M059J (cell line): ENCODE measurements at places on chromosomes 2 and 18. TPM values are rescaled to one million over a fixed set of nuclear protein-coding genes. Genes with fewer than 3 reads are reported as not detected.
A peak's percentile ranks its signal among the peaks of the same experiment; 100 is the strongest.

DNA sequence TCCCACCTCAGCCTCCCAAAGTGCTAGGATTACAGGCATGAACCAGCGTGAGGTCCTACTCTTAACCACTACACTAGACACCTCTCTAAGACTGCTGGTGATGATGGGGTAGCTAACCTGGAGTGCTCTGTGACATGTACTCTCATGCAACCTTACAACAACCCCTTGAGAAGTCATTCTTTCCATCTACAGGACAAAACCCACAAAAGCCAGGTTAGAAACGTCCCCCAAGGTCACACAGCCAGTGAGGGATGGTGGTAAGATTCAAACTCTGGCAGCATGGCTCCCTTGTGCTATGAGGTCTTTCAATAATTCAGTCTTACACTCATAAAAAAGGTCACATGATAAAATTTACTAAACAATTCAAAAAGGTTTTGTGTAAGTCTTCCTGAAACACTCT lies 94.8 kb upstream of the SERTAD2 start:
- no peak for DNase-seq

GRCh38 chr2:152635635-152636298 lies 81.5 kb downstream of the PRPF40A start:
- peak; percentile 53 for DNase-seq

RTP5 gene
- not detected in 2 replicates for total RNA-seq

GRCh38 chr2:224400174-224400810 lies 1.6 kb downstream of the FAM124B start:
- DNase-seq, result no peak

UGT1A4 gene
- total RNA-seq, result not detected in 2 replicates

DNA sequence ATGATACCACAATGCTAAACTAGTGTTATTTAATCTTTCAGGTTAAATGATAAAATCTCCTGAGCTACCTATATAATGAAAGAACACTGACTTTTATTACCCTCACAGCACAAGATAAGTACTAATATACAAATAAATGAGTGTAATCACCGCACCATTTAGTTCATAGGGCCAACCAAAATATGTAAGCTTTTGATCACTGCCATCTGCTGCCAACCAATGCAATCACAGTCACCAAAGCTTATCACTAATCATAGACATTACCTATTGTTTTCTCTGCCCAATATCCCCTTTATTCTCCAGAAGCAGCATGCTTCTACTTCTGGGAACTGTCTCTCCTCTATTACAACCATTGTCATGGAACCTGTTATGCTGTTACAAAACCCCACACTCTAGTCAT lies 151.6 kb upstream of the LRATD1 start:
- no peak for DNase-seq

DNA sequence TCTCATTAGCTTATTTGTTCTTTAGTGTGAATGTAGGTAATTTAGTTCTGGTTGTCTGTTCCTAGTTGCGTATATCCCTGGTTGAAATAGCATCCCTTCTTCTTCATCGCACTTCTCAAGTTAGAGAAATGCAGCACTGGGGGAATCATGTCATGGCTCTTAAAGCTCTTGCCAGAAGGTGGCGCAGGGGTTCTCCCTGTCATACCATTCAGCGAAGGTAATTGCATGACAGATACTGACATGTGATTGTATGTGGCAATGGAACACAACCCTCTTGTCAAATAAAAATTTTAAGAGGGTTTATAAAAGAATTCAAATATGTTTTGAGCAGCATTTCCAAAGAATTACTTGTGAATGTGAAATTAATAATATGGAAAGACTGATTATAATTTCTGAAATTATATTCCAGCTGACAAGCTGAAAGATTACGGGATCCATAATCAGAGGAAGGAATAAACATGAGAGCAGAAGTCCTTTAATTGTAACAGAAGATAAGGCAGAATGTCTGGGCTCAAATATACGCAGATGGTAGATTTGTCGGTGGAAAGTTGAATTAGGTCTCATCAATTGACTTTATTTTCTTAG lies 411.7 kb downstream of the DSEL start:
- DNase-seq, result peak; percentile 60

DNA sequence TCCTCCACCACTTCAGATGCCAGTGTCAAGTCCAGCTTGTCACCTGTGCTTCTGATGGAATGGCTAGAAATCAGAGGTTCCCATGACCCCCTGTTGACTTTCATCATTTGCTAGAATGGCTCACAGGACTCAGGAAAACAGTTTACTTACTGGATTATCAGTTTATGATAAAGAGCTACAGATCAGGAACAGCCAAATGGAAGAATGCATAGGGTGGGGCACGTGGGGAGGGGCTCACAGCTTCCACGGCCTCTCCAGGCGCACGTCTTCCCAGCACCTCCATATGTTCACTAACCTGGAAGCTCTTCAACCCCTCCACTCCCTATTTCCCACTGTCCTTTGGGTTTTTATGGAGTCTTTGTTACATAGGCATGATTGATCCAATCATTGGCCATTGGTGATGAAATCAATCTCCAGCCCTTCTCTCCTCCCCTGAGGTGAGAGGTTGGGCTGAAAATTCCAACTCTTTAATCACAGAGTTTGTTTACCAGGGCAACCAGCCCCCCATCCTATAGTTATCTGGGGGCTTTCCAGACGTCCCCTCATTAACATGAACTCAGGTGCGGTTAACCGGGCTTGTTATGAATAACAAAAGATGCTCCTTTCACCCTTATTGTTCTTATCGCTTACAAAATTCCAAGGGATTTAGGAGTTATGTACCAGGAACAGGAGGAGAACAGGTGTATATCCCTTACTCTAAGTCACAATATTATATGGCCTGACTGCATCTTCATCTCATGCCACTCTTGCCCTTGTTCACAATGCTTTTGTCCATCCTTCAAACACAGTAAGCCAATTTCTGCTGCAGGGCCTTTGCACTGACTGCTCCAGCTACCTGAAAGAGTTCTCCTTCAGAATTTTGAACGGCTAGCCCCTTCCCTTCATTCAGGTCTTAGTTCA lies 35.2 kb downstream of the ANXA4 start:
- DNase-seq, result no peak

DNA sequence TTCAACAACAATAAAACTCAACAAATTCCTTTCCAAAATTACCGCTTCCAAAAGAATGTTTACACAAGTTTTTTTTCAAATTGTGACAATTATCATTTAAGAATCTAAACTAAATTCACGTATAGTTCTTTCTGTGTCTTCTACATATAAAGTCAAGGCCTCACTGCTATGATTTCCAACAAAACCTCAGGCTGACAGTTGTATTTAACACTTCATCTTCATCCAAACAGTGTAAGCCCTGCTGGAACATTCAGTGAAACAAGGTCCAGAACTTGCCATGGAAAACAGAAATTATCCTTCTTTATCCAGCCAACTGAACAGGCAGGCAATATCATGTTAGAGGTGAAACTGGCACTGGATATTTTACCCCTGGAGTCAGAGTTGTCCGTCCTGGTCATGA lies 357.9 kb downstream of the PID1 start:
- DNase-seq, result no peak

- DNase-seq, result no peak
Measured at GRCh38 chr18:13524811-13525210, 201.5 kb downstream of the FAM210A start.

DNA sequence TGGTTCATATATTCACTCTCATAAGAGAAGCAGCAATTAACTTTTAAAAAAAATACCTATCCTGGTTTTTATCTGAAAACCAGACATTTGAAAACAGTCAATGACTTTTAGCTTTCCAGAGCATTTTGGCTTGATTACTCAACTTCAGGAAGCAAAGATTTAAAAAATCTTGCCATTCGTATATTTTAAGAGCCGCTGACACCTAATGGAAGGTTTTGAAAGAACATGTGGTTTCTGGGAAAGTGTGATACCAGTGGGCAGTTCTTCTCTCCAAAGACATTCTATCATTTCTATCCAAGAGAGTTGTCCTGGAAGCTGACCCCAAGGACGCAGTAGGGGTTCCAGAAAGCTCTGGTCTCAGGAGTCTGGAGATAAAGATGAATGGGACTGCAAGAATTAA lies 234.7 kb downstream of the TTC32 start:
- DNase-seq, result peak; percentile 57

CHRNG gene
- total RNA-seq, result not detected in 2 replicates

DNA sequence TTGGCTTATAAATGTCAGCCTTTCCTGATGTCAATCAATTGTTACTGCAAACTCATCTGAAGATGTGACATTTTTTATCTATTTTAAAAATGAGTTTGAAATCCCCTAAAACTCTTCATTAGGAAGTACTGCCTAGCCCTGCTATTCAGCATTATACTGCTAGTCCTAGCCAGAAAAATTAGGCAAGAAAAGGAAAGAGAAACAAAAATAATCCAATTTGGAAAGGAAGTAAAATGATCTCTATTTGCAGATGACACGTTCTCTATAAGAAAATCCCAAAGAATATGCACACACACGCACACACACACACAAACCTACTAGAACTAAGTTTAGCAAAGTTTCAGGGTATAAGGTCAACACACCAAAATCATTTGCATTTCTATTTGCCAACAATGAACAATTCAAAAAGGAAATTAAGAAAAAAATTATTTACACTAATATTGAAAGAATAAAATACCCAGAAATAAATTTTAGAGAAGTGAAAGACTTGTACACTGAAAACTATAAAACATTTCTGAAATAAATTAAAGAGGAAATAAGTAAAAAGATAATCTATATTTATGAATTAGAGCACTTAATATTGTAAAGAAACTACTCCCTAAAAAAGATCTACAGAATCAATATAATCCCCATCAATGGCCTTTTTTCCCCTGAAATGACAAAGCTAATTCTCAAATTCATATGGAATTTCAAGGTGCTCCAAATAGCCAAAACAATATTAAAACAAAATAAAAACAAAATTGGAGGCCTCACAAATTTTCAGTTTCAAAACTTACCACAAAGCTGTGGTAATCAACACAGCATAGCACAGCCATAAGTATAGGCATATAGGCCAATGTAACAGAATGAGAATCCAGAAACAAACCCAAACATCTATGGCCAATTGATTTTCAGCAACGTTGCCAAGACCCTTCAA lies 433.7 kb upstream of the TRIB2 start:
- no peak for DNase-seq

DNA sequence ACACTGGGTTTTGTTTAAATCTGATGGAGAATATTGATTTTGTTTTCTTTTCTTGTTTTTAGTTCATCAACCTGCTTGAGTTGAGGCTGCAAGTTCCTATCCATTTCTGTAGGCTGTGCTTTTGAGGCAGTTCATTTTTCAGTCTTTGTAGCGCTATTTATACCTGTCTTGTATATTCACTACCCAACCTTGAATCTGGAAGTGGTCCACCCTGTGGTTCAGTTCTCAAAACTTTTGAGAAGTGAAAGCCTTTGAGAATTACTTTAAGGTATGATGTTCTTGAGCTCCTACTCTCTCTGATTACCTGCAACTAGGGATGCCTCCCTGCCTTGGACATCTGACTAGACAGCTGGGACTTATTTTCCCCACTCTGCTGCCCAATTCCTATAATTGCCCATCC lies 53.5 kb upstream of the KCNE4 start:
- DNase-seq, result no peak

GRCh38 chr2:121816797-121817196 lies 61.3 kb downstream of the TSN start:
- no peak for DNase-seq

- peak; percentile 4 for DNase-seq
Measured at GRCh38 chr18:61308795-61309393, 24.3 kb upstream of the CDH20 start.

DNA sequence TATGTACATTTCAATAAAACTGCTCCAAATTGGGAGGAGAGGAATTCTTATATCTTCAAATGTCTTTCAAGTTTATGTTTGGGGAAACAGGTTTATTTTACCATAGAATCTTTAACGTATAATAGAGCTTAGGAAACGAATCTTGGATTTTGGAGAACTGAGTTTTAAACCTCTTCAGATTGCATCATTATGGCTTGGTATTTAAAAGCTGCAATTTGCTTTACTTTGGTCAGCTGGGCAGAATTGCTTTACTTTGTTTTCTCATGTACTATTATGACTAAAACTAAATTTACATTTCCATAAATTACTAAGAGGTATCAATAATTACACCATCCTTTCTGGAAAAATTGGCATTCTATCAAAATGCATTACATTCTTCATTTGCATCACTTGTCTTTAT lies 54.6 kb downstream of the BAZ2B start:
- no peak for DNase-seq

DNA sequence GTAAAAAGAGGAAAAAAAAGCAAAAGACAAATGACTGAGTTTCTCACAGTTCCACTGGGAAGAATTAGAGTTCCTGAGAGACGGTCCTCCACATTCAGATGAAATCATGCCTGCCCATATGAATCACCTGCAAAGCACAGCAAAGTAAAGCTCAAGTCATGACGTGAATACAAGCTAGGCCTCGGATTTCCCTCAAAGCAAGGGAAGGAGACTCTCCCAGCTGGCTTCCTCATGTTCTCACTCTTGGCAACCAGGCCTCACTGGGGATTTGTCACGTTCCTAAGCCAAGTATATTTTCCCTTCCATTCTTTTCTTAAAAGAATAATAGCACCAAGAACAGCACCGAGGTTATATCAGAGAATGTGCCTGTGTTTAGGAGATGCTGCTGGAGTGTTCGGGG lies 47.0 kb downstream of the CYP27C1 start:
- DNase-seq, result peak; percentile 57

DNA sequence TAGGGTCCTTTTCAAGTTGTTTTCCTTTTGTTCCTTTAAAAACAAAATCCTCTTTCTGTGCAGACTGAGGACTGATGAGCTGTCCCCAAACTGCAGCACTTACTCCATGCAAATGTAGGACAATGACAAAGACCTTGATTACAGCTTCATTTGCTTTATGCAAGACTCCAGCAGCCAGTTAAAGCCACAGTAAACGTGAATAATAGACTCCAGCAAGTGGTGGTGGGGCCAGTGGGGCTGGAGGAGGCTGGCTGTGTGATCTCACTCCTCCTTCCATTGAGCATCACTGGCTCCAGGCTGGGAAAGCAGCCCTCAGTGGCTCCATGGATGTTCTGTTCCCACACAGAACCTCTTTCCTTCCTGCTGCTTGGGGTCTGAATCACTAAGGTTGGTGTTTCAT lies 306.0 kb upstream of the CELF4 start:
- no peak for DNase-seq

GRCh38 chr2:127022817-127023216 lies 84.1 kb downstream of the BIN1 start:
- no peak for DNase-seq

GRCh38 chr2:167987558-167987957 lies 259.8 kb downstream of the STK39 start:
- DNase-seq, result no peak

DCDC2C gene
- total RNA-seq, result not detected in 2 replicates

GRCh38 chr18:28065031-28065792 lies 111.7 kb downstream of the CDH2 start:
- peak; percentile 95 for DNase-seq

SLC4A3 gene
- total RNA-seq, result 1.2 and 2.6 TPM in 2 replicates

GRCh38 chr2:158391876-158392275 lies 64.7 kb downstream of the CCDC148 start:
- DNase-seq, result peak; percentile 43

- peak; percentile 56 for DNase-seq
Measured at GRCh38 chr18:48139431-48140347, 209.2 kb upstream of the SMAD2 start.

- no peak for DNase-seq
Measured at GRCh38 chr18:67145586-67146292, 370.8 kb downstream of the DSEL start.
